Heart left ventricle (tissue), 16 donors: ENCODE measurements at places on chromosomes 5 and 9.

DNA sequence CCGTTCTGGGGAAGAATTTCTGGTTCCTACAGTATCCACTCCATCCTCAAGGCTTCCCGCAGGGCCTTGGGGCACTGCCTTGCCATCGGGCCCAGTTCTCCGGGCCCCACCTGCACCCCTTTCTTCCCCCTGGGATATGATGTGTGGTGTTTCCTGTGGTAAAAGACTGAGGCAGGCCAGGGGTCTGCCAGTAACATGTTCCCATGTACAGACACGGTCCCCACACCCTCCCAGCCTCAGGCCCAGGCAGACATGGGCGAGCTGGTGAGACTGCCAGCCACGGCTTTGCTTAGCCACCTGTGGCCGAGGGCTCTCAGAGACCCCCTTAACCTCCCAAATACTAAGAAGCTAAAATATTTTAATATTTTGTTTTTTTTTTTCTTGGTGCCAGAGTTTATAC, 46.0 kb downstream of the NDST1 start:
- DNase-seq: no peak

DNA sequence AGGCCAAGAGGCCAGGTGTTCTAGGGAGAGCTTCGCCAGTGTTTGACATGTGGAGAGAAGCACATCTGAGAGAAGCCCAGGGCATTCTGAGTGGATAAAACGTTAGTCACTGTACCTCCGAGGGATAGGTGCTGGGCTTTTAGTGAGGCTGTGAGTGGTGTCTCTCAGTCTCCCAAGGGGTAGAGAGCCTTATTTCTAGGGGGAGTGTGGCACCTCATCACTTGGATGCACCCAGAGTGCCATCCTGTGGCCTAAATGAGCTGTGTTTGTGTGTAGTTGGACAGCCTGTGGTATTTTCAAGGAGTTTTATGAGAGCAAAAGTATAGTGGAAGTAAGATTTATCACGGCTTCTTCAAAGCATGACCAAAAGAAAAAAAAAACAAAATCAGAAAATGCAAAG, 1046.9 kb upstream of the WWC1 start:
- DNase-seq: no peak

DNA sequence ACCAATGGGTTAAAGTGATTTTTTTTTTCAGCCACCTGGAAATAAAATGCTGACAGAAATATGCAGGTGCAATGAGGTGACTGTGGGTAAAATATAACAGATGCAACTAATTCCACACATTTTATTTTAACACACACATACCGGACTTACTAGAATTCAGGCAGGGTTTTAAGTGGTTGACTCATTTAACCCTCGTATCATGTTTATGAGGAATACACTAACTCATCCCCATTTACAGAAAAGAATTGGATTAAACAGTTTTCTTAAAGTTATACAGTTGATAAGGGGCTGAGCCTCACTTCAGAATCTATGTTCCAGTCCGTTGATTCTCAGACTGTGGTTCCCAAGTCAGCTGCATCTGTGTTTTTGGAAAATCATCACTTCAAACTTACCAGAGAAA, 207.5 kb downstream of the CHSY3 start:
- no peak for DNase-seq

GRCh38 chr5:40491644-40492043, 188.1 kb upstream of the PTGER4 start:
- no peak for DNase-seq

DNA sequence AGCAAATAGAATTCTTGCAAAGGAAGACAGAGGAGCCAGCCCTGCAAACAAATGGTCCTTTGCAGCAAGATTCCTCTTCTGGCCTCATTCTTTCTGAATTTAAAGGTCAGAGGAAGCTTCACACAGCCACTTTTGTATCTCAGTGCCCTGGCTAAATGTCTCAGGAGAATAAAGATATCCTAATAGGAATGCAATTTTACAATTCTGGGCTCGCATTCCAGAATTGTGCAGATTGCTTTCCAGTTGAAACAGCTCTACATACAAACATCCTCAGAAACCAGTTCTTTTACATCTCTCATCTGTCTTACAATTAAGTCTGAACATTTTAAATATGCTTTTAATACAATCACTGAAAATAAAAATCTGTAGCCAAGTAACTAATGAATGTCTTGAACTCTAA, 14.6 kb upstream of the ACOT12 start:
- DNase-seq: no peak

- no peak for DNase-seq
These were observed 60.2 kb upstream of the HAPLN1 start for GRCh38 chr5:83780699-83781350.

DNA sequence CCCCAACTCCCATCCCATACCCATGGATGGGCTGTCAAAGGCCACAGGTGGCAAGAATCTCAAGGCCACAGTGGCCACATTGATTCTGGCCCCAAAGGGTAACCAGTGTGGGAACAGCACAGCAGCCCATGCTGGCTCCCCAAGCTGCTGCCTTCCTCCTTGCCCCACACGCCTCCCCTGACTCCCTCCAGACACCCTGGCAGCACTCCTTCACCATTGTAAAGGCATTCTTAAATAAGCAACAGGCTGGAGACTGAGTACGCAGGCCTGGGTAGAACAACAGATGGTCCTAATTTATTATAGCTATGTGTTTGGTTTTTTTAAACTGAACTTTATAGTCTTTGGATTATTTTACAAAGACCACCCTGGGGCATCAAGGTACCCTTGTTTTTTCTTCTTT, 158.8 kb downstream of the TSSK1B start:
- DNase-seq: no peak

GRCh38 chr9:13491493-13492424, 212.3 kb upstream of the MPDZ start:
- DNase-seq: no peak

- DNase-seq: no peak
These were observed 3.5 kb upstream of the EXOSC2 start for GRCh38 chr9:130689937-130690700.

GRCh38 chr9:125942125-125942524, 195.0 kb downstream of the PBX3 start:
- DNase-seq: no peak

GRCh38 chr5:61251874-61252642, 80.0 kb upstream of the ZSWIM6 start:
- DNase-seq: no peak

- DNase-seq: no peak
These were observed 581 bp upstream of the SARDH start for GRCh38 chr9:133738640-133739225.

- DNase-seq: no peak
These were observed 523.5 kb upstream of the KLF4 start for GRCh38 chr9:108012886-108013665.

DNA sequence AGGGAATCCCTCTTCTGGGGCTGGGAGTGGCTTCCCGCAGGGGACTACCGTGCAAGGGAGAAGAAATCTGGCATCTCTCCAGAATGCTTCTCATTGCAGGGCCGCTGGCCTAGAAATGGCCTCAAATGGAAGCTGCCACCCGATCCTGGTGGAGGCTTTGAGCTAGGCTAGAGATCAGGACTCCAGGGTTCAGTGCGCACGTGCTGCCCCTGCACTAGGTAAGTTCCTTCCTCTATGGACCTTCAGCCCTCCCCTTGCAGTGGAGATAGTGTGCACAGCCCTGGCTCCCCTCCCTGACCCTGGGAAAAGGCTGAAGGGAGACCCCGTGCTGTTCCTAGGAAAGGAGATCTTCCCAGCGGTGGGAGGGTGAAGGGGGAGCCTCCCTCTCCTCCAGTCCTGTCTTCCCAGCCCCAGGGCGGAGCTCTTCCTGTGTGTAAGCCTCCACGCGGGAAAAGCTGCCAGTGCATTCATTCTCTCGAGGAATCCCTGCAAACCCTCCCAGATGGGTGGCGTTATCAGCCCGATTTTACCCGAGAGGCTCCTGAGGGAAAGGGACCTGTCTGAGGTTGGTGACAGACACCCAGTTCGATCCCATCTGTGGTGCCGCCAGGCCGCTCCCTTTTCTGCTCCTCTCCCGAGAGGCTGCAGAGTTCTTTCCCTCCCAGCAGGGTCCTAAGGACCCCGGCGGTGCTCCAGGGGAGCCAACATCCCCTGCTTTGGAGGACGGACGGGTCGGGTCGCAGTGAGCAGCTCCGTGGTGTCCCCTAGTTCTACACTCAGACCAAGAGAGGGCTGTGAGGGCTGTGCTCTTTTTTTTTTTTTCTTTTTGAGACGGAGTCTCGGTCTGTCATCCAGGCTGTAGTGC, 1.4 kb upstream of the CERCAM start:
- no peak for DNase-seq

DNA sequence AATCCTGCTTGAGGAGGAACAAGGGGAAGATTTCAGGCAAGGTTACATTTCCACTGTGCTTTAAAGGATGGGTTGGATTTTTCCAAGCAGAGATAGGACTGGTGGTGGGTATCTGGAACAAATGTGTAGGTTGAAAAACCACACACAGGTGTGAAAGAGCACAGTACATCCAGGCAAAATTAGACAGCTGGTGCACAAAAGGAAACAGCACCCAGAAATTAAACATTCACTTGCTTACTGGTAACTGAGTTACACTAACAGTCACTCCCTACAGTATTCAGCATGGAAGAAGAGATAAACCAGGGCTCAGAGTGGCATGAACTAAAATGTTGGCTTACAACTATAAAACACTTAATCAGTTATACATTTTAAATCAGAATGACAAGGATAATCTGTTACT, 81.5 kb upstream of the RASEF start:
- no peak for DNase-seq

- no peak for DNase-seq
These were observed 119.4 kb downstream of the NTRK2 start for GRCh38 chr9:84788803-84789462.

- DNase-seq: no peak
These were observed 22.3 kb downstream of the RFK start for GRCh38 chr9:76371901-76372300.

DNA sequence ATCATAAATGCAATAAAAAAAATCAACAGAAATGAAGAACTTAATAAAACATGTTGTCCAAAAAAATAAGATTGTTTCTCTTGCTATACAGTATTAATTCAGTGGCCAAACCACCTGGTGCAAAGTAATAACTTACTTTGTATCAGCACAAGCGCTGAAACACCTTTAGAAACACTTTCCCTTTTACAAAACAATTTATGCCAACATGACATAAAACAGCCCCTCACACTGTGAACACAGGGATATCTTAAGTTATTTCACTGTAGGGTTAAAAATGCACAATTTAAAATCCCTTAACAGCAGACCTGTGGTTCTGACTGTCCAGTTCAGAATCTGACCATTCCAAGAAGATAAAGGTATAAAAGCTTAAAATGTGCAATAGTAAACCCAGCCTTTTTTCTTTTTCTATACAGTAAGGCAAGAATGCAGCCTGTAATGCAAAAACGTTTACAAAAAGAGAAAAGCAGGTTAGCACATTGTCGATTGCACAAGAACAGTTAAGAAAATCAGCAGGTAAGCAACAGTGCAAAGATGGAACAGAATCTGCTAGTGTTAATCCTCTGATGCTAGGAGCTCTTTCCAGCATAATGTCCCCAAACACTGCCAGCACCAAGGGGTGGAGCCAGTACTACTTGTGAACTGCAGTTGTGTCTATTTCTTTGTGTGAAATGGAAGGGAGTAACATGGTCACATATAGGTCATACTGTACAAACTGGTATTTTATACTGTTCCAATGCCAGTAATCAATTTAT, 21.6 kb downstream of the RAB14 start:
- DNase-seq: no peak

GRCh38 chr5:76479973-76480667, 77.0 kb downstream of the IQGAP2 start:
- no peak for DNase-seq

- no peak for DNase-seq
These were observed 40.3 kb upstream of the SARDH start for GRCh38 chr9:133778336-133779013.

DNA sequence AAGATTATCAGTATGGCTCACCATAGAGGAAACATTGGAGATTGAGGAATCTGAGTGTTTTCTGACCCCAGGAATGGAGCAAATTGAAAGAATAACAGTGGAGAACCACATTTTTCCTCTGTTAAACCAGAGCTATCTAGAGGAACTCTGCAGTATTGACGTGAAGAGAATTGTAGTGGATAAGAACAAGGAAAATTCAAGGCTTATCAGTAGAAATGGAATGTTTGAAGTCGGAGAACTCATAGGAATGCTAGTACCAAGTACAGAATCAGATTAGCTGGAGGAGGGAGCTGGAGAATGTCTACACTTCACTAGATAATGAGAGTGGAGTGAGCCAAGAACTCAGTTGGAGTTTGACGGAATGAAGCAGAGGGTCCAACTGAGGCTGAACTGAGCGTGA, 50.3 kb downstream of the SNCAIP start:
- DNase-seq: no peak

GRCh38 chr9:35695943-35696401, 6.2 kb upstream of the TPM2 start:
- DNase-seq: peak; percentile 23

GRCh38 chr9:77433675-77434445, 214.3 kb downstream of the GNA14 start:
- DNase-seq: peak; percentile 45

DNA sequence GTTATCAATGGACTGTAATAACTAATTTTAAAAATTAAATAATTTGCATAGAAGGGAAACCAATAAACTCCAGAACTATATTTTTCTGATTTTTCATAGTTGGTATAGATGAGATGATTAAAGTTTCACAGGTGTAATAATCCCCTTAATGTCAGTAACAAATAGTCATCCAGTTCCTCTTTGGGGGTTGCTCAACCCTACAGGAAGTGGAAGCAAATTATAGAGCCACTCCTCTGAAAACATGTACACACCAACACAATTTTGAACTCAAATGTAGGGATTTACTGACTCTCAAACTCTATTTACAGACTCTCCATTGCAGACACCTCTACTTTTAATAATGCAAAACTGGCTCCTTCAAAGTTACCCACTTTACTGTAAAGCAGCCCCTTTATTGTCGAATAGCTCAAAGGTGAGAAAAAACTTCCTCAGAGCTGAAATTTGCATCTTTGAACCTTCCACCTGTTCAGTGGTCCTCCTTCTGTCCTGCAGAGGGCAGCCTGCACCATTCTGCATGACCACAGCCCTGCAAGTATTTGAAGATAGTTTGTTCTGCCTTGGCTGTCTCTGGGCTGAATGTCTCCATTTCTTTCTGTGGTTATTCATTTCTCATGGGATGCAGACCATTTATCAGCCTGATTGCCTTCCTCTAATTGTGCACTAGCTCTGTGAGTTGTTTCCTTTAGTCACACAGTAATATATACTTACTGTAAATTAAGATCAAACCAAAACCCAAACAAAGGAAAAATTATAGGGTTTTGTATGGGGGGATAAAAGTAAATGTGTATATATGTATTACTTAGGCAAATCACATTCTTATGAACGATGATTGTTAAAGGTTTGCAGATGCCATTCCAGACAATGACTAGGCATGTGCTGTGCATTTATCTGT, 383.2 kb upstream of the SGCD start:
- DNase-seq: peak; percentile 32

- no peak for DNase-seq
These were observed 123.1 kb upstream of the PAPPA start for GRCh38 chr9:116030517-116030916.

GRCh38 chr9:138060881-138061280, 183.3 kb downstream of the CACNA1B start:
- DNase-seq: peak; percentile 7

DNA sequence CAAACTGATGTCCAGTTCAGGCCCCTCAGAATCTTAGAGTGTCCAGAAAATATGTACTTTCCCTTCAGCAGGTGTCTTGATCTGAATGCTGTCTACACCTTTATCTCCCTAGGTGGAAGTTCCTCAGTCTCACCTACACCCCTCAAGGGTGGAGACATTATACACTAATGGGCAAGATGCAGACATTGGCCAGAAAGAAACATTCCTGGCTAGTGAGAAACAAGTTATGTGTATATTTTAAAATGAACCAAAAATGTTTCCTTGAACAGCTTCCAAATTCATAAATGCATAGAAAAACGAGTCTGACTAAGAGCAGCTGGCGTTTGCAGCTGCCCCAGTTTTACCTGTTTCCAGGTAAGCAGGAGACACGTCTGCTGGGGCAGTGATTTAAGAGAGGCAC, 140.5 kb upstream of the IRX4 start:
- DNase-seq: no peak
